SW 1271 (cell line): ENCODE measurements at places on chromosomes 16 and 17.

DNA sequence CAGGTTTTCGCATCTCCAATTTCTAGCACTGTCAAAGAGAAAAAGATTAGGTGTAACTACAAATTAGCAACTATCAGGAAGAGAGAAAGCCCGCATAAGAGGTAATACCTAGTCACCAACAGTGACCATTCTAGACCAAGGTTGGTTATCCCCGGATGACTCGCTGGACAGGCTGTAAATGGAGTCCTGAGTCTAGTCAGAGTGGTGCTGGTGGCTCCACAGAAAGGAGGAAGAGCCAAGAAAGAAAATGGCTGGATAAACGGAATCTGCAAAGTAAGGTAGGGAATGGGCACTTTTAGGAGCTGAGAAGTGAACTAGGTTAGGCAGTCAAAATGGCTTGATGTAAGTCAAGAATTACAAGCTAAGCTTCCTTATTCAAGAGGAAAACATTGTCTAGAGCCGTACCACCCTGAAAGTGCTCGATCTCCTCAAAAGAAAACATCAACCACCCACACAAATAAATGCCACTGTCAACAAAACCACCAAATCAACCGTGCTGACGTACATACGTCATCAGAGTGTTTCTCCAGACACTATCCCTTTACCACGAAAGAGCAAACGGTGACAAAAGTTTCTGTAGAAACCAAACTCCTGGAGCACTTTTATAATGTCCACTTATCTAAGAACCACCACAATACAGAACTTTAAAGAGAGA is 2.2 kb downstream of the GSPT1 start:
- no peak for DNase-seq

- DNase-seq: no peak
Observed at GRCh38 chr16:27826081-27826892, 237.2 kb downstream of the GSG1L start.

- no peak for DNase-seq
Observed at GRCh38 chr17:80613732-80614071, 69.1 kb downstream of the RPTOR start.

- DNase-seq: no peak
Observed at GRCh38 chr17:55237268-55237667, 27.5 kb upstream of the HLF start.
